ENCODE measurements at places on chromosomes 1 and 21. TPM values are rescaled to one million over a fixed set of nuclear protein-coding genes. Genes with fewer than 3 reads are reported as not detected.

OR6N1 gene
- total RNA-seq: not detected

ETV3L gene
- not detected for total RNA-seq

C8B gene
- total RNA-seq: not detected

KCNE2 gene
- not detected for total RNA-seq

FAM151A gene
- total RNA-seq: not detected

OR2L13 gene
- not detected for total RNA-seq

PTGER3 gene
- 0.52 TPM for total RNA-seq

FNDC10 gene
- 0.52 TPM for total RNA-seq

BARHL2 gene
- not detected for total RNA-seq

TLR5 gene
- total RNA-seq: 0.17 TPM

OR2T35 gene
- total RNA-seq: under 0.01 TPM

CITED4 gene
- 45.1 TPM for total RNA-seq

SLC35D1 gene
- total RNA-seq: 18.3 TPM

SPATC1L gene
- total RNA-seq: 4.5 TPM

VWA5B1 gene
- total RNA-seq: 0.05 TPM

ATP6V1G3 gene
- total RNA-seq: not detected

SLC45A3 gene
- 5.6 TPM for total RNA-seq

DENND2C gene
- total RNA-seq: 1.5 TPM

CELA2A gene
- not detected for total RNA-seq

GNAT2 gene
- total RNA-seq: not detected

LHX8 gene
- not detected for total RNA-seq

KIAA1614 gene
- 5.9 TPM for total RNA-seq

NR1I3 gene
- not detected for total RNA-seq

Data from renal cortical epithelial cell (primary cell).